ENCODE measurements at places on chromosomes 4 and X.

GRCh38 chr4:177427192-177427591, 15.0 kb downstream of the AGA start:
- no peak for DNase-seq

DNA sequence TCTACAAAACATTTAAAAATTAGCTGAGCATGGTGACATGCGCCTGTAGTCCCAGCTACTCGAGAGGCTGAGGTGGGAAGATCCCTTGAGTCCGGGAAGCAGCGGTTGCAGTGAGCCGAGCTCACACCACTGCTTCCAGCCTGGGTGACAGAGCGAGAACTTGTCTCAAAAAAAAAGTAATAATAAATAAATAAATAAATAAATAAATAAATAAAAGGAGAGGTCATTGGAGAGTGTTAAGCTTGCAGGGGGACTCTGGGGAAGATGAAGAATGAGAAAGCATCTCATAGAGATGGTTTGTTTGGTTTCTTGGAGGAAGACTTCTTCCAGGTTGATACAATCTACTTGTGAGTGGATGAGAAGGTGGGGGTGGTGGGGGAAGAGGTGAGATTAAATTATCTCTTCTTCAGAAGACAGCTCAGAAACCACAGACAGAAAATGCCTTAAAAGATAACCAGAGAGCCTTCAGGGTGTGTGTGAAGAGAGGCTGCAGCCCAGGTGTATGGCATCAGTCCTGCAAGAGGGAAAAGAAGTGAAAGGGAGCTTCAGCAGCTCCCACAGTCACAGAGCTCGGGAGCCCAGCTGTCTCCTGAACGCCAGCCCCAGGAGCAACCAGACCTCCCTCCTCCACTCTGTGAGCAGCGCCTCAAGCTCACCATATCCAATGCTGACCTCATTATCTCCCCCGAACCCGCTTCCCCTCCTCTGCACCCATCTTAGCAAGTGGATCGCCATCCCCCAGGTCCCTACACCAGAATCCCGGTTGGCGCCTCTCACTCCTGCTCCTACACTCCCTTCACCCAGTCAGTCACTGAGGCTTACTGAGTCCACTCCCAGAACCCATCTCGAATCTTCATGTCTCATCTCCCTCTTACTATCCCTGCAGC, 48.2 kb downstream of the RBM47 start:
- no peak for DNase-seq

DNA sequence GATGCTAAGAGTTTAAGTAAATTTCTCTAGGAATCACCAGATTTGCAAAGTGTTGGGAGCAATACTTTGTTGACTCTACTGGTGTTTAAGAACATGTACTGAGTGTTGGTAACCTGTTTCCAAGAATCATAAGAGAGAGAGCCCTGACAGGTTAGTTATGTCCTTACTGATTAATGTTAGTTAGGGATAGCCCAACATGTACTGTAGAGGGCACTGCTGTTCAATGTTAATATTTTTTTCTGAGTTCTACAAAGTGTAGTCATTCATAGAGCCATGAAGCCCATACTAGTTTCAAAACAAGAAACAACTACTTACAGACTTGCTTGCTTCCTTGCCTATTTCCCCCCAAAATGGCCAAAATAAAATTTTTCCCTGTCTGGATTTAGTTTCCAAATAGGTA, 11.9 kb downstream of the TMPRSS11D start:
- no peak for DNase-seq

GRCh38 chr4:6378493-6379445, 93.6 kb downstream of the PPP2R2C start:
- DNase-seq: no peak

- DNase-seq: no peak
Measured at GRCh38 chr4:125787707-125788106, 473.0 kb downstream of the FAT4 start.

DNA sequence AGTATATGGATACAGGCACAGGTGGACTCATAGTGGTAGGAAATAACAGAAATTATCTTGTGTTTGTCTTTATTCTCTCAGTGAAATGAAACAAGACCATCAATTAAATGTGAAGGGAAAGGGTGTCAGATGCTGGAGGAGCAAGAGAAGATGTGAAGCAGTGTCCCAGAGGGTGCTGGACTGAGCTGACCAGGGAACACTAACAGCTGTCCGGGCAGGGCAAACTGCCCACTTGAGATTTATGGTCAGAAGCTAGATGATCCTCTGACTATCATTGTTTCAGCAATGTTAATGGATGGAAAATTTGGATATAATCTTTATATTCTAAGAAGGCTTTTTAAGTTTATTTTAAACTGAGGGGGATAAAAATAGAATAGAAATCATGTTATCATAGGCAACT, 267.2 kb upstream of the SLC7A11 start:
- DNase-seq: no peak

DNA sequence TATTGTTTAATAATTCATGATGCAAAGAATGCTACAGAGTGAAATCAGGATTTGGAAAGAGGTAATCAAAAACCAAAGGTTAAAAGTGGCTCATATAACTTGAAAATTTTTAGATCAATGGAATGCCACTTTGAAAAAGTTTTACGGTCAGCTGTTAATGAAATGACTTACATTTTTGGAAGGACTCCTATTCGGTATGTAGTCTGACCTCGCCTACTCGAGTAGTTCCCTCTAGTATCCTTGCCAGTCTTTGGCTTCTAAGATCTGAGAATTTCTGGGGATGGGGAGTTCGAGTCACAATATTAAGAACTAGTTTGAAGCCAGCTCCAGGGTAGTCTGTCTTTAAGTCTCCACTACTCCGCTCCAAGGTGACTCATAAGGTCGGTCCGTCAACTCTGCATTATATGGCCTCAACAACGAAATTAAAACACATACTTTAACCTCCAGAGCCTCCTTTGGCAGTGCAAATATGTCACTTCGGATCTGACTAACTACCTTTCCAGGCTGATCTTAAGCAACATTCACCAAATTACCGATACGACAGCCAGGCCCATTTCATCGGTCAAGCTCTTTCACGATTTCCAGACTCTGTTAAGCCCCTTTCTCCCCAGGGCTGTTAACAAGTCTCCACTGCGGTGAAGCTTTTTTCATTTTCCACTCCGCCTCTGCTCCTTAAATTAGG, 733 bp upstream of the NAA15 start:
- DNase-seq: peak; percentile 26

DNA sequence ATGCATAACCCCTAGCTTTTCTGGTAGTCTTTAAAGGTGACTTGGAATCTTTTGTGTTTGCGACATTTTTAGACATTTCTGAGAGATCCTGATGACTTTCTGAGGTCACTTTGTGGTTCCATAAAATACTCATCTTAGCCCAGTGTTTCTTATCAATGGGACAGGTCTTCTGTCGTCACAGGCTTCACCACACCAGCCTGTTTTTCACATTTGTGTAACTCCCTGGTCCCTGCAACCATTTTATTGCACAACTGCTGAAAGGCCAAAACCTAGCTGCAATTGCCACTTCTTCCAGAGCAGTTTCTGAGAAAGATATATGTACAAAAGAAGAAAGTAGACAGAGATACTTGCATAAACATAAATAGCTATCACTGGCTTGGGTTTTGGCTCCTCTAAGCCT, 120.9 kb downstream of the IL15 start:
- no peak for DNase-seq

DNA sequence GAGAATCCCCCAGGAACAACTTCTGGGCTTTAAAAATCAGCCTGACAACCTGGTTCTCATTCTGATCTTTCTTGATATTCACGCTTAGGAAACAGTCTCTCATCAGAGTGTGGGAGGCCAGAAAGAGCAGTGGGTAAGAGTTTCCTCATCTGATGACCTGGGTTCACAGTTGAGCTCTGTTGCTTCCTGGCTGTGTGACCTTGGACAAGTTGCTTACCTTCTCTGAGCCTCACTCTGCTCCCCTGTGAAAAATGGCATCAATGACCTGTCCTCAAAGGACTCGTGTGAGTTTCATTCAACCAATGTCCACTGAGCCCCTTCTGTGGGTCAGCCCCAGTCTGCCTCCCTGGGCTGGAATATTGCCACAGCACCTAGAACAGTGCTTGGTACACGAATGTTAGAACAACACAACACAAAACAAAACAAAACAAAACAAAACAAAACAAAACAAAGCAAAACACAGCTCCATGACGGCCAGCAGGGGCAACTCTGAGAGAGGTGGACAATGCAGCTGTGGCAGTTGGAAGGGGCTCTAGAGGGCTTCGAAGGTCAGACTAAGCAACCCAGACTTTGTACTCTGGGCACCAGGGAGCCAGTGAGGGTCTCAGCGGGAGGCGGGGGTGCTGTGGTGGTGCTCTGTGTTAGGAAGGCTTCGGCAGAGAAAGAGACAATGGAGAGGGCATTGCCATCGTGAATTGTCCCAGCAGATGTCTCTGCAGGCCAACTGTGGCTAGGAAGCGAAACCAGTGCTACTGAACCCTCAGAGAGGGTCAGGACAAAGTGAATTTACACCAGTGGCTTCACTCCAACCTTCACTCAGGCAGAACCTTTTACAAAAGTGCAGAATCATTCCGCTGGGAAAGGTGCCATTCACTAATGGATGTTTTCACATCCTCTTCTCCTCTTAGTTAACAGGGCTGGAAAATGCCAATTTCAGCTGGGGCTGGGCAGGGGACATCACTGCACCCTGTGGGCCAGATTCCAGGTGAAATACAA, 14.3 kb upstream of the C4orf50 start:
- DNase-seq: no peak

DNA sequence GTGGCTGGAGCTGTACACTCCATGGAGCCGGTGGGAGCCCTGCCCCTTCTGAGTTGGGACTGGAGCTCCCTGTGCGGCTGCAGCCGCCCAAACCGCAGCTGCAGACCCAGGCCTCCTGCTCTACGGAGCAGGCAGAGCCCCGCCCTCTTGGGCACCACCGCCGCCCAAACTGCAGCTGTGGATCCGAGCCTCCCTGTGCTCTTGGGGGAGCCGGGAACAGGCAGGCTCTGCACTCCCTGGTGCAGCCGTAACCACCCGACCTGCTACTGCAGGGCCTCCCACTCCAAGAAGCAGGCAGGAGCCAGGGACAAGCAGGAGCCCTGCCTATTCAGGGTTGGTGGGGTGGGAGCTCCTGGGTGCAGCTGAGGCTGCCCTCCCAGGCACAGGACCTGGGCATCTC, 237.5 kb upstream of the ATP6AP2 start:
- DNase-seq: no peak

DNA sequence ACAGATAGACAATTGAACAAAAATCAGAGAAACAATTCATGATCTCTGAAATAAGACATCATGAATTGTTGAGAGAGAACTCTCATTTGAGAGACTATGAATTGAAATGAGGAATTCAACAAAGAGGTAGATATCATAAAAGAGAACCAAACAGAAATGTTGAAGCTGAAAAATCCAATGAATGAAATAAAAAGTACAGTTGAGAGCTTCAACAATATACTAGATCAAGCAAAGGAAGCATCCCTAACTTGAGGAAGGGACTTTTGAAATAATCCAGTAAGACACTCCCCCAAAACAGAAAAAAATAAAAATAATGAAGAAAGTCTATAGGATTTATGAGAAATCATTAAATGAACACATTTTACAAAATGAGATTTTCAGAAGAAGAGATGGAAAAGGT, 310.0 kb upstream of the PCDH10 start:
- DNase-seq: no peak

DNA sequence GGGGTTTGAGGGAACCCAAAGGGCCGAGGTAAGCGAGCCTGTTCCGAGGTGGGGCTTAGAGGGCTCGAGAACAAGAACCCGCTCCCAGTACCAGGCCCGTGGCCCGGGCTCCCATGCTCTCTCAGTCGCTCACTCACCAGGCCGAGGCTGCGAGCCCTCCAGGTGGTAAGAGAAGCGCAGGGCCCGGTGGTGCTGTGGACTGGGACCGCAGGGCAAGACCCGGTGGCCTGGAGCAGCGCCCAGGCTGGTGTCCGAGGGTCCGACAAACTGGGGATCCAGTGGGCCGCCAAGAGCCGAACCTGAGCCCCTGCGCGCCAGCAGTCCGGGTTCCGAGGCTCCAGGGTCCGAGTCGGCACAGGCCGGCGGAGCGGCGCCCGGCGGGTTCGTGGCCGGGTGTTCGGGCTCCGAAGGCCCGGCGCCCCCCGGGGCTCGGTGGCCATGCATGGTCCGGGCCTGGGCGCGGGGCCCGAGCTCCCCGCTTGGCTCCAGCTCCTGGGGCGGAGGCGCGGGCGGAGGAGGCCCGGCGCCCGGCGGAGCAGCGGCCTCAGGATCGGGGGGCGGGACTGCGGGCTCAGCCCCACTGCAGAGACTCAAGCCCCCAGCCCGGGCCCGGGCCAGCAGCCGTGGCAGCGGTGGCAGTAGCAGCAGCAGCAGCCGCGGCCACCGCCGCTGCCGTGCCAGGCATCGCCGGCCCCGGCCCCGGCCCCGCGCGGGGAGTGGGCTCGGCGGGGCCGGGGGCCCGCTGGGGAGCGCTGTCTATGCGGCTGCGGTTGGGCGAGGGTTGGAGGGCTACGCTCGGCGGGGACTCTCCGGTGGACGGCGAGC, 833 bp downstream of the FGD1 start:
- no peak for DNase-seq

DNA sequence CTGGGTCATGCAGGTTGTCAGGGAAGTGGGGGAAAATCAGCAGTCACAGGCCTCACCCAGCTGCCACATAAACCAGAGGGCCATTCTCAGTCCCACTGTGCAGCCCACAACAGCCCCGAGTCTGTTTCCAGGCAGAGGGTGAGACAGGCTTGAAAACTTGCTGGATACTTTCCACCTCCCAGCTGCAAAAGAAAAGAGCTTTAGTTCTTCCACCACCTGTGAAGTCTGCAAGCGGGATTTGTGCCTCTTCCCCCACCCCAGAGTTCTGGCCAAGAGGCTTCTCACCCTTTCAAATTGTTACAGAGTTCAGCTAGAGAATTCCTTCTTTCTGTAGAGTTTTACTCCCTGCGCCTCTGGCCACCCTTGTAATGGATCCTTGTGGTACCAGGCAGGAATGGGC, 115.5 kb upstream of the ZDHHC15 start:
- no peak for DNase-seq

- no peak for DNase-seq
Measured at GRCh38 chr4:107972605-107973004, 17.1 kb upstream of the HADH start.

DNA sequence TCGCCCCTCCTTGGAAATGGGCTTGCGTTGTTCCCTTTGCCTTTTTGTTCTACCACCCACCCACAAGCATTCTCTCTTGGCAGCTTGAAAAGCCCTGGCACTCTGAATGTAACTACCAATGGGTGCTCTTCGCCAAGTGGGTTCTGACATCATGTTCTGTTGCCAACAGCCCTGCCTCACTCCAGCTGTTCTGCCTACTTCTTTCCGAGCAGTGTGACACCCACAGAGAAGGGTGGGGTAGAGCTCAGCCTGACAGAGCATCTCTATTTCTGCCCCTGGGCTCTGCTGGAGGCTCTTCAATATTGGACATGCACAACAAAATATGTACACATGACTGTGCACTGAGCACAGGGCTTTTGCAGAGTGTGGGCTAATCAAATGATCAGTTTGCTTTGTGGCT, 15.6 kb upstream of the EXOSC9 start:
- DNase-seq: peak; percentile 43

GRCh38 chr4:45648846-45649245, 475.0 kb downstream of the GABRG1 start:
- DNase-seq: no peak

GRCh38 chr4:4332529-4332928, 42.5 kb downstream of the ZBTB49 start:
- DNase-seq: no peak

- peak; percentile 46 for DNase-seq
Measured at GRCh38 chrX:43750248-43750676, 94.2 kb downstream of the MAOA start.

Data from femur (tissue), 1 donor.